ENCODE measurements at places on chromosomes 6 and 20. TPM values are rescaled to one million over a fixed set of nuclear protein-coding genes. Genes with fewer than 3 reads are reported as not detected.

DNA sequence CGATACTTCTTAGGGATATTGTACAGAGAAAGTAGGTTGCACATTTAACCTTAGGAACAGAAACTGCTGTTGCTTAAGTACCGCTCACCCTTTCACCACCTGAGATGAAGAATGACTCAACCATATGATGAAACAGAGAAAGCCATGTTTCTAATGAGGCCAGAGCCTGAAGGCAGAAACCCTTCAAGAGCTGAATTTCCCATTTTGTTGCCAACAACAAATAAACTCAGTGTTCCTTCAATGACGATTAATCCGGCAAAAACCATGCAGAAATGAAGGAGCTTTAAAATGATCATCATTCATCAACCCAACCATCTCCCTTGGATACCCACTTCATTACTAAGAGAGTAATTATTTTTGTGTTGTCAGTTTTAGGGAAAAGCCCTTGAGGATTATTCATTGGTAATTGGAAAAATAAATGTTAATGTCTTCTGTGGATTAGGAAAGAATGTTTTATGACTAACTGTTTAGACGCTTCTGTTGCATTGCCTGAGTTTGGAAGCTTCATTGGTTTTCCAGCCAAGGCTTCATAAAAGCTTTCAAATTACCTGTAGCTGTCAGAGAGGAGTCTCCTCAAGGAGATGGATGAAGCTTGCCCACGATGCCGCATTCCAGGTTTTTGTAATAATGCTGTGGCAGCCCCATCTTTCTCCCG is 112.1 kb upstream of the IYD start:
- DNase-seq = no peak

DNA sequence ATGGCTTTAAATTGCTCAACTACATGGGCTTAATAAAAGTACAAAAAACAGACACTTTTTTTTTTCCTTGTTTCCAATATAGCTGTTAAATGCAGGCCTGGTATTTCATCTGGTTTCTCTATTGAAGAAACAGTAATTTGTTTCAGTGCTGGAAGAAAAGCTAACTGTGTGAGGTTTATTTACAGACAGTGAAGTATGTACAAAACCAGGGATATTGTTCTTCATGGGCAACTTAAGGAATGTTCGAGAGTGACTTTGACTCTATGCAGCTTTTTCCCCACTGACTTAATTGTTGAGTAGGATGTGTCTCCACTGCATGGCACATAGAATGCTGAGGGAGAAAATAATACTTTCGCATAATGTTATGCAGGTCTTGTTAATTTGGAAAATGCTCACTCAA is 31.0 kb upstream of the PRL start:
- DNase-seq = no peak

DNA sequence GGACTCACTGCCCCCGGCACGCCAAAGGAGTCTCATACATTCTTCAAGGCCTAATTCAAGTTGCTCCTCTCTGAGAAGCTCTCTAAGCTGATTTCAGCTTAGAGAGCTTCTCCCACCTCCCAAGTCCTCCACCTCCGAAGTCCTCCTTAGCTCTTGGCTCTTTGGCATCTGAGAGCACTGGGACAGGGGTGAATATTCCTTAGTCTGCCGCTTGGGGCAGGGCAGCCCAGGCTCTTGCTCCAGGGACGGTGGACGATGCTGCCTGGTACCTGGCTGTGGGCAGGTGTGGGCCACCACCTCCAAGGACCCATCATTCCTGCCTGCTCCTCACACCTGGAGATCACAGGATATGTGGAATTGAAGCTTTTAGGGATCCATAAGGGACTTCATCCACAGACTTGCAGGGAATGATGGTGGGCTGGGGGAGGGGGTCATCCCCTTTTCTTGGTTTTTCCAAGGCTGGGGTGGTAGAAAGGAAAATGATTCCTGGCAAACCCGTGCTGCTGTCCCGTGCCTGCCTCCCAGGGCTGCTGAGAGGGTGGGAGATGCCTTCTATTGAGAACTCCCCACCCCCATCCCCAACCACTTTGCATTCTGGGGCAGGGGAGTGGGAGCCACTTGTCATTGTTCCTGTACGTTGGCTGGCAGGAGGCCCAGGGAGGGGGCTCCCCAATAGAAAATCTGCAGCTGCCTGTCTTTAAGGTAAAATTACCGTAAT is 57.4 kb downstream of the ARHGAP40 start:
- no peak for DNase-seq

DNA sequence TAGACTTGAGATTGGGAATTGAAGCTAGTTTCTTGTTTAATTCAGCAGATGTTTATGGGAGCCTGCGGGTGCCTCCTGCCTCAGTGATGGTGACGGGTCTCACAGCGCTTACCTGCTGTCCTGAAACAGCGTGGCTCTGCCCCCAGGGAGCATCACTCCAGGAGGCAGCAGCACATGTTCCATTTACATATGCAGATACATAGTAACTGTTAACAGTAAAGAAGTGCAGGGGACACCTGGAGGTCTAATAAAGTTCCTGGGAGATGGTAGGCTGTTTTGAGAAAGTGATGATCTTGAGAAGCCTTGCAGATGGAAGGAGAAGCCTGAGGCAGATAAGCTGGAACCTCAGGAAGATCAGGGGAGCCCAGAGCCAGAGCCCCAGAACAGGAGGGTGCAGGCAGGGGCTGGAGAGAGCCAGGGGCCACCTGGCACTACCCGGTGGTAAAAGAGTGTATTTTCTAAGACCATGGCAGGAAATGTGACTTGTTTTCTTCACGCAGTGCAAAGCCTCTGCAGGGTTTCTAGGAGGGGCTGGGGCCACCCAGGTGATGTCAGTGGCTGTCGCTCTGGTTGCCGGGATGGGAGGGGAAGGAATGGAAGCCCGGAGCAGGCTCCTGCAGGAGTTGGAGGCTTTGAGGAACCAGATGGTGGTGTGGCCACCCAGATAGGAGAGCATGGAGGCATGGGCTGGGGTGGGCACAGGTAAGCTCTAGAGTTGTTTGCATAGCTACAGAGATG is 24.2 kb upstream of the KIF25 start:
- DNase-seq = no peak

DNA sequence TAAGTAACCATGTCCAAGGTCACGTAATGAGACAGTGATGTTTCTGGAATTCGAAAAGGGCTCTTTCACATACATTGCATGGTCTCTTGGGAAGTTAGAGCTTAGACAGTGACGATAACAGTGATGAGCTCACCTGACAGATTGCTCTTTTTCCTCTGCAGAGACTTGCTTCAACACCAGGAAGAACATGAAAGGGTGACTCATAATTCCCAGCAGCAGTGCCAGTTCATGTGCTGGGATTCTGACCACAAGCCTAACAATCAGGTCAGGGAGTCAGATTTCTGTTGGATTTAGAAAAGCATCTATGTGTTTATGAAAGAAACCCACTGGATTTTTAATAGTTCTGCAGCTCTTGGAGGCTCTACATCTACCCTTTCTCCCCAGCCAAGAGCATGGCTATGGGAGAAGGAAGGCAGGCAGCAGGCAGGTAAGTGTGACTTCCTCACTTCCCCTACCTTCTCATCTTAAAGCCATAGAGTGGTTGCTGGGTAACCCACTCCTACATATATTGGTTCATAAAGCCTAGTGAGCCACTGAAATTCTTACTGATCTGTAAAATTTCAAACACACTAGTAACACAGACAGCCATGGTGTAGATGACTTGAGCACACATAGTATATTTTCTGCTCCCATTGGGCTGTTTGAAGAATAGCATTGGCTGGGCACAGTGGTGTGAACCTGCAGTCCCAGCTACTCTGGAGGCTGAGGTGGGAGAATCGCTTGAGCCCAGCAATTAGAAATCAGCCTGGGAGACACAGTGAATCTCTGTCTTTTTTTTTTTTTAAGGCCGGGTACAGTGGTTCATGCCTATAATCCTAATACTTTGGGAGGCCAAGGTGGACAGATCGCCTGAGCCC is 44.4 kb upstream of the LOC128125822 start:
- no peak for DNase-seq

DNA sequence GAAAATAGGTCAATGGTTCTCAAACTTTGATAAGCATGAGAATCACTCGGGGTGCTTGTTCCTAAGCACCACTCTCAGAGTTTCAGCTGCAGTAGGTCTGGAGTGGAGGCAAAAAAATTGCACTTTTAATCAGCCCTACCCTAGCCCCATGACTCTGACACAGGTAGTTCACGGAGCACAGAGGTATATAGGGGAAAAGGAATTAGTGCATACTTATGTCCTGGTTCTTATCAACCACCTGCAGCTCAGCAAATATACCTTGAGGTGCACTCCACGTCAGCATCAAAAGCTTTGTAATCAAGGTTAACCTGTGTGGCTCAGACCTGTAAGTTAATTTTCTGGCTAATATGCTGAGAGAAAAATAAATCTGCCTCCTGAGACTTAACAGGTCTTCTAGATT is 138.8 kb upstream of the HMGN3 start:
- DNase-seq = no peak

GRCh38 chr6:89291256-89291819 is 23.8 kb downstream of the GABRR2 start:
- no peak for DNase-seq

GRCh38 chr6:140095532-140095931 is 721.1 kb upstream of the CITED2 start:
- no peak for DNase-seq

DNA sequence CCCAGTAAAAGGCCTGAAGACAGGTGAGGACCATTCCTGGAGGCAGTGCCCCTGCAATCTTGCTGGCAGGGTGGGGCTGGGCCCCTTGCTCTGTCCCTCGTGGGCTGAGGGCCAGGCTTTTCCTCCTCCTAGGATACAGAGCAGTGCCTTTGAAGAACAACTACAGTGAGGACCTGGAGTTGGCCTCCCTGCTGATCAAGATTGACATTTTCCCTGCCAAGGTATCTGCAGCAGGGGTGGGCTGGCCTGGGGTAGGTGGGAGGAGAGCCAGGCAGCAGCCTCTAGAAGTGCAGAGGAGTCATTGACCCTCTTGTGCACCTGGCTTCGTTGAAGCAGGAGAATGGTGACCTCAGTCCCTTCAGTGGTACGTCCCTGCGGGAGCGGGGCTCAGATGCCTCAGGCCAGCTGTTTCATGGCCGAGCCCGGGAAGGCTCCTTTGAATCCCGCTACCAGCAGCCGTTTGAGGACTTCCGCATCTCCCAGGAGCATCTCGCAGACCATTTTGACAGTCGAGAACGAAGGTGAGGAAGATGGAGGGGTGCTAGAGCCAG is 36.5 kb downstream of the PLCG1 start:
- DNase-seq = no peak

GRCh38 chr6:79782792-79783580 is 151.9 kb downstream of the SH3BGRL2 start:
- DNase-seq = no peak

- no peak for DNase-seq
These were observed 950 bp downstream of the KCTD20 start for GRCh38 chr6:36443471-36444428.

- DNase-seq = no peak
These were observed 151.7 kb downstream of the THBS2 start for GRCh38 chr6:169101981-169102380.

GRCh38 chr6:149032599-149033405 is 284.7 kb upstream of the TAB2 start:
- no peak for DNase-seq

- DNase-seq = no peak
These were observed 83.8 kb upstream of the NUP153 start for GRCh38 chr6:17790489-17790888.

DNA sequence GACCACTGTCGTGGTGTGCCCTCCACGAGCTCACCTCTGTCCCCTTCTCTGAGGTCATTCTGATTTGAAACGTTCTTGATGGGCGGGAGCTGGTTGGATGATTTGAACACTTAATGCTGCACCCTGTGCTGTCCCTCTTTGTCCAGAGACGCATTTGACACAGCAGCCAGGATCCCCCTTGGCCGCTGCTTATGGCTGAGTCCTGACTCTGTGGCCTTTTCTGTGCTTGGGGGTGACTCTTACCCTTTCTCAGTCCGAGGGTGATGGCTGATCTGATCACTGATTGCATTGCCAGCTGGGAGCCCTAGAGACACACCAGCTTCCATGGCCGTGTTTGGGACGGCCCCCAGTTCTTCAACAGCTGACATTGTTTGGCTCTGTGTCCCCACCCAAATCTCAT is 43.5 kb upstream of the FRMD1 start:
- DNase-seq = no peak

GRCh38 chr6:30769853-30770524 is 25.6 kb upstream of the IER3 start:
- no peak for DNase-seq

DNA sequence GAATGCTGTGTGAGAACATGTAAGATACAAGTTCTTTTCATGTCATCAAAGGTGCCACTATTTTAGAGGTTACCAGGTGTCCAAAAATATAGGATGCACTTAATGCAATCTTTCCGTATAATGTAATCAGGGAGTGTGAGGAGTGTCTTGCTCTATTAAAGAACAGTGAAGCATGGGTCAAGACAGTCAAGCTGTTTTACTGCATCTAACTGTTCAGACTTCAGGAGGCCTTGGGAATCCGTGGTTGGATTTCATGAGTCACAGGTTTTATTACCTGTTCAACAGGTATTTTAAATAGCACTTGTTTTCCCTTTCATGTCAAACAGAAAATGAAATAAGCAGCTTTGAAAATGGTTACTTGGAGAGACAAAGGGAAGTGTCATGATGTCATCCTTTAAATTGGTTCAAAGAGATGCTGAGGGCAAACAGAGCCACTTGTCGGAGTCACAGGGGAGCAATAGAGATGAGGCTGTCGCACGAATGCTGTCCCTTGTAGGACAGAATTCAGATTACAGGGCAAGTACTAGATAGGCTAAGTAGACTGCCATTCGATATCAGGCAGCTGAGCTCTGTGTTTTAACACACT is 621.5 kb downstream of the QKI start:
- DNase-seq = no peak

GRCh38 chr6:30163090-30163917 is at the start of gene TRIM15:
Gene TRIM15, plus strand, starts transcription at chr6:30163546. Its CDS starts 139 bp downstream, at chr6:30163685.
- DNase-seq = no peak

Gene RPL7L1
- total RNA-seq = 64.5 TPM

Gene PLCB4
- 6.6 TPM for total RNA-seq

Gene MAN1A1
- total RNA-seq = 78.0 TPM

Gene KIF25
- total RNA-seq = 0.56 TPM

Gene SLC25A27
- total RNA-seq = 19.1 TPM

Gene COL9A3
- 0.89 TPM for total RNA-seq

Gene MUCL3
- 5.3 TPM for total RNA-seq

Gene RIMS1
- total RNA-seq = 3.8 TPM

Gene COL9A1
- total RNA-seq = not detected
